ENCODE measurements at places on chromosomes 2 and 18. TPM values are rescaled to one million over a fixed set of nuclear protein-coding genes. Genes with fewer than 3 reads are reported as not detected.

- DNase-seq, result no peak
These were observed 18.0 kb upstream of the ACKR3 start for GRCh38 chr2:236551471-236552211.

- DNase-seq, result no peak
These were observed 154.6 kb downstream of the LRRTM1 start for GRCh38 chr2:80149991-80150390.

DNA sequence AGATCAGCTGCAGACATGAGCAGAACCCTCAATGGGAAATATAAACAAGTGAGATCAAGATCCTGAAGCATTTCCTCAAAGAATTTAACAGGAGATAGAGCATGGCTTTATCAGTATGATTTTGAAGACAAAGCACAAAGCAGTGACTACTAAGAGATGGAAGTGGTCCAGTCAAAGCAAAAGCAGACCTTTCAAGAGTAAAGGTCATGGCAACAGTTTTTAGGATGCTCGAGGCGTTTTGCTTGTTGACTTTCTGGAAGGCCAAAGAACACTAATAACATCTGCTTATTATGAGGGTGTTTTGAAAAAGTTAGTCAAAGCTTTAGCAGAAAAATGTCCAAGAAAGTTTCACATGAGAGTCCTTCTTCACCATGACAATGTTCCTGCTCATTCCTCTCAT, 128.5 kb downstream of the KCNE4 start:
- DNase-seq, result no peak

GRCh38 chr18:28767201-28767600, 590.3 kb upstream of the CDH2 start:
- DNase-seq, result no peak

- DNase-seq, result no peak
These were observed 45.4 kb upstream of the SNTG2 start for GRCh38 chr2:905091-905832.

- DNase-seq, result no peak
These were observed 4.0 kb upstream of the GPR17 start for GRCh38 chr2:127641846-127642507.

DNA sequence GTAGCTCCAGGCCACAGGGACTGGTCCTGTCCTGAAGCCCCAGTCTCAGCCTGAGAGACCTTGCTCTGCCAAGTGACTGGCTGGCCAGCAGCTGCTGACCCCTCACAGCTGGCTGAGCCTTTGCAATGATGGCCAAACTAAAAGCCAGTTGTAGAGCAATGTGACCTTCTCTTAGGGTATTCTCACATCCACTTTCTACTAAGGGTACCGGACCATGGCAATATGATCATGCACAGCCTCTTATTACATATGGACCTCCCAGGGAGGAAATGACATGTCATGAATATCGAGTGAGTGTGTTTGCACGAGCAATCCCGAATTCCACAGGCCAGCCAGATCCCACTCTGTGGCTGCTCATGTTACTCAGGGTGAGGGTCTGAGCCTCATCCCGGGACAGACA, 213.9 kb downstream of the VAPA start:
- no peak for DNase-seq

DNA sequence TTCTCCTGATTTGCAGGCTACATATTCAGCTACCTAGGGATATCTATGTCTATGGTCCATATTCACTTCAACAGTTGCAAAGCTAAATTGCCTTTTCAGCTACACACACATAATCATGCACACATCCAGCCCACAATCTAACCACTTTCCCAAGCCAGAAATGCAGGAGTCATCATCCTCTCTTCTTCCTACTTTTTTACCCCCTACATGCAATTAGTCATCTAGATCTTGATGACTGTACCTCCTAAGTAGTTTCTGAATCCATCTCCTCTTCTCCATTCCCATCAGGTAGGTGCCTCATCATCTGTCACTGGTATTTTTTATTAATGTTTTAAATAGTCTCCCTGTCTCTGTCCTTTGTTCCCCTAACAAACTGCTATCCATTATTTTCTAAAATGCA, 23.7 kb upstream of the SPRED2 start:
- DNase-seq, result no peak

DNA sequence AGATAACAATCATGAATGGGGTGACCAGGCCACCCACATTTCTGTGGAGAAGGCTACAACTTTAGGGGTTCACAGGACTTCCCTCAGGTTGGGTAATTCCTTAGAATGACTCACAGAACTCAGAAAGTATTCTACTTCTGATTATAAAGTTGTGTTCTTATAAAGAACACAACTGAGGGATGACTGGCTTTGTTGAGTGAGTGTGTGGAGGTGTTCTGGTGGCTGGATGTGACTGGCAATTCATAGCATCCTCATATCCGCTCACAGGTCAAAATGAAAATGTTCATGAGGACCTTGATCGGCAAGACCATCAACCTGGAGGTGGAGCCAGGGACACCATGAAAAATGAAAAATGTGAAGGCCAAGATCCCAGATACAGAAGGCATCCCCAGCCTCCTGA, 143.3 kb upstream of the CAB39 start:
- DNase-seq, result no peak

GRCh38 chr2:23826040-23826439, 100.9 kb downstream of the ATAD2B start:
- DNase-seq, result no peak

- DNase-seq, result no peak
These were observed 64.0 kb upstream of the CABLES1 start for GRCh38 chr18:23071285-23071684.

GRCh38 chr2:70655786-70656185, 102.2 kb upstream of the TGFA start:
- DNase-seq, result no peak

- no peak for DNase-seq
These were observed 24.2 kb upstream of the UGT1A8 start for GRCh38 chr2:233593201-233593600.

DNA sequence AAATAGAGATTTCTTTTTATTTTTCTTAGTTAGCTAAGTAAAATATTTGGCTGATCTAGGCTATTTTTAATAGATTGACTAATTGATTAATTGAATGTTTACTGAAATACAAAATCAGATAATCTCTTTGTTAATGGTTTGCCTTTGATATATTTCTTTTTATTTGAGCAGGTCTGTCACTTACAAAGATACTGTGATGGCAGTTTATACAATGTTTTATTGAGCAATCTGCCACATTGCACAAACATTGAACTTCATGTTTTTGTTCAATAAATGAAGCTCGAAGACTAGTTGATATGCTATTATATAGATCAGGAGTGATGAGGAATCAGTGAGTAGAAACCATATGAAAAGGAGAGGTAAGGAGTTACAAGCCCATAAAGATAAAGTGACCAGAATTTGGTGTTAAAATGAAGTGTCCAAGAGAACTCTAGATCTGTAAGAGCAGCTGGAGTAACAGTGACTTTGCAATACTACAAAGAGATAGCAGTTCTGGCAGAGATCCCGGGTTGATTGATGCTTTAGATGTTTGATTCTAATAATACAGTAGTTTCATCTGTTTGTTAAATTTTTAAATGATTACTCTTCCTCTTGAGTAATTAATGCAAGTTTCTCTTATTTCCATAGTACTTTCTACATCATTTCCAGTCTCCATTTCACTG, 574.2 kb downstream of the CCDC85A start:
- DNase-seq, result no peak

- no peak for DNase-seq
These were observed 52.5 kb upstream of the TRIM43 start for GRCh38 chr2:95539290-95539689.

DNA sequence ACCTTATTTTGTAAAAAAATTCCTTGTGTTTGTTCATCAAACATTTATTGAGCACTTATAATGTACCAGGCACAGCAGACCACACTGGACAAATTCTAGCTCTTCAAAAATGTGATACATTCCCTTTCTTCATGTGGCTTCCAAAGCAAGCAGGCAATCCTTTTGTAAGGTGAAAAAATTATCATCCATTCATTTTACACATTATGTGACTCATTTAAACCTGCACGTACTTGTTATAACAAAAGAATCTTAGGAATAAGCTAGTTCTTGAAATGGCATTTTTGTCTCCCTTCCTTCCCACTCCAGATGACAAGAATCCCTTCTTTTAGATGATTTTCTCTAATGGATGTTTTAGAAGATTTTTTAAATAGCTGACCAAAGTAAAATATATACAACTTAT, 104.6 kb downstream of the KLF7 start:
- no peak for DNase-seq

DNA sequence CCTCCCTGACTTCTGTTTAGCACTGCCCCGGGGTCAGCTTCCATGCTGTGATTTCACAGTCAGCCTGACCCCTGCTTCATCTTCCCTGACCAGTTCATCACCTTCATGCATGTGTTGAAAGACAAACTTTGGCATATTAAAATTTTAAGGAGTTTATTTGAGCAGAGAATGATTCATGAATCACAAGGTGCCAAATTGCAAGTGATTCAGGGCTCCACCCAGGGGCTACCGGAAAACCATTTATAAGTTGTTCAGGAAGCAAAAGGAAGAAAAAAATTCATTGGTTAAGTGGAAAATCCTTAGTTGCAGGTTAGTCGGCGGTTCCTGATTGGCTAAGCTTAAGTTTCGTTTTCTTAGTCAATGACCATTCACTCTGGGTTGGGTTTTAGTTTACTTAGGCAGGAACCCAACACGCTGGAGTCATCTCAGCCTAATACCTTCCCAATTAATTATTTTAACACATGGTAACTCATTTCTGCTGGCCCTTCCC, 10.6 kb downstream of the IL1F10 start:
- DNase-seq, result no peak

GRCh38 chr18:13120983-13121441, 97.5 kb upstream of the LDLRAD4 start:
- DNase-seq, result no peak

- DNase-seq, result no peak
These were observed 14.9 kb downstream of the MAL start for GRCh38 chr2:95040426-95040825.

DNA sequence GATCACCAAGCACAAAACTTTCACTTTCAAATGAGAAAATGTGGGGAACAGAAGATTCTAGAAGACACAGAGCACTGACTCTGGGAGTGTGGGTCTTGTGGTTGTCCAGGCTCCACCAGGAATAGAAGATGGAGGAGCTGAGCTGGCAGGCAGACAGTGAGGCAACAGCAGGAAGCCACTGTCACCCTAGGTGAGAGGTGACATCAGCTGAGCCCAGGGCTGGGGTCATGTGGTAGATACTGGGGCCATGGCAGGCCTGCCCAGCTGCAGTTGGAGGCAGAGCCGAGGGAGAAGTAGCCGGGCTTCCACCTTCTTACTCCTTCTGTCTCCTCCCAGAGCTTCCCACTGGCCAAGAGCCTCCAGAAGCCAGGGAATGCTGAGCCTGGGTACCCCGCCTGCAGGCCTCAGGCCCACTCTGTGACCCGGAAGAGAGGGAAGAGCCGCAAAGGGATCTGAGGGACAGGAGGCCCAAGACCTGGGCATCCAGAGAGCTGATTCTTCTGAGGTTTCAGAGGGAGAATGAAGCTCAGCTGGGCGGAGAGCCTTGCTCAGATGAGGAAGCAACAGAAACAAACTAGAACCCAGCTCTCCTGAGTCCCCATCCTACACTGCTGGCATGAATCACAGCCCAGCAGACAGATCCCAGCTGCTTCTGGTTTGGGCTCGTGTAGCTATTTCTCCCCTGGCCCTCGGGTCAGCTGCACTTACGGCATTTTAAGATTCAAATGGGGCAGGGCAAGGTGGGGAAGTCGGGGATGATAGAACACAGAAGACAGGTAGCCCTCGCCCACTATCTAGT, 39.8 kb upstream of the ASAP2 start:
- DNase-seq, result no peak

DNA sequence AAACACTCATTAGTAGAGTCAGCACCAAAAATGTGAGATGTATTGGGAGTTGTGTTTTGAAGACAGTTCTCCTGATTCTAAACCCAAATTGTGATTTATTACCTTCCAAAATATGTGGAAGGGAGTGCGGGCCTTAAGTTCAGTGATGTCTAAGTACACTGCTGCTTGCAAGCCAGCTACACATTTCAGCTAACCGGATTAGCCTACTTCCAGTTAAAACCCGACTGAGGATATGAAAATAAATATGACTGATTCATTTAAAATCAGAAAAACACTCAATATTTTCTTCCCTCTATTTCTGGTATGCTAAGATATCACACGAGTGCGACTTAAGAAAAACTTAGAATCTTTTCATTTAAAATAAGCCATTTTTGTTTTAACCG, 907 bp downstream of the FHL2 start:
- DNase-seq, result no peak

GRCh38 chr2:160301420-160301819, 101.3 kb upstream of the ITGB6 start:
- DNase-seq, result no peak

DNA sequence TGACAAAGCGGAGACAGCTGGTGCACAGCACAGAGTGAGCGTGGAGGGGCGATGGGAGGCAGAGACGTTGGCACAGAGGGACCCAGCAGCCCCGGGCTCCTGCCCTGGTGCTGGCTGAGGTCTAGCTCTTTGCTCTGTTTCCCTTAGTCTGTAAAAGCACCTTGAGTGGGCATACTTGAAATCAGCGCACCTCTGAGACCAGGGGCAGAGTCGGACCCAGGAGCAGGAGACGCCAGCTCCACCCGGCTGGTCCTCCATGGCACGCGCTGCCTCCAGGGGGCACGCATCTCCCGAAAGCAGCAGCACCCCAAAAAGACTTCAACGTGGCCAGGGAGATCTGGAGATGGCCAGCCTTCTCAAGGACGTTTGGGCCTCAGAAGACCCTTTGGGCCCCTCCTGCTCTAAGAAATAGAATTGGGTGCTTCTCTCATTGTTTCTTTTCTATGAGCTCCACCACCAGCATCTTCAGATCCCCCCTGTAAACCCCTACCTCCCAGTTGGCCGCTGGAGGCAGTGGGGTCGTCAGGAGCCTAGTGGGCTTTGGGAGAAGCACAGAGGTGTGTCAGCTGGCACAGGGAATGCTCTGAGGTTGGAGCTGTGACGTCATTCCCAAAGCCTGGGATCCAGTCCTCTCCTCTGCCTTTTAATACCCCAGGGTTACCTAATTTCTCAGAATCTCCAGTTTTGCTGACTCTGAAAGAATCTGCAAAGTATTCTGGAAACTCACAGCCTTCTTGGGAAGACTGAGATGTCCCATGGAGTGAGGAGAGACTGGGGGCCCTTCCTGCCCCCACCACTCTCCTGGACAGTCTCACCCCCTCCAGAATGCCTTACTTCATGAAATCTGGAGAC, 58.9 kb downstream of the CIB4 start:
- no peak for DNase-seq

RESP18 gene
- total RNA-seq, result not detected

TGFA gene
- 1.2 TPM for total RNA-seq

UGT1A8 gene
- total RNA-seq, result not detected

GULP1 gene
- 18.0 TPM for total RNA-seq

PNPT1 gene
- total RNA-seq, result 13.1 TPM

CAPN14 gene
- total RNA-seq, result not detected

CCDC68 gene
- 8.5 TPM for total RNA-seq

KCNS3 gene
- 13.9 TPM for total RNA-seq

ABCG8 gene
- total RNA-seq, result 0.16 TPM

AMER3 gene
- total RNA-seq, result not detected

CAPN13 gene
- total RNA-seq, result not detected

ACKR3 gene
- total RNA-seq, result 115 TPM

NAPG gene
- total RNA-seq, result 37.7 TPM

RBKS gene
- total RNA-seq, result 4.1 TPM

INPP1 gene
- total RNA-seq, result 30.4 TPM
